AG09319 (cell line): ENCODE measurements at places on chromosomes 5 and 9.

DNA sequence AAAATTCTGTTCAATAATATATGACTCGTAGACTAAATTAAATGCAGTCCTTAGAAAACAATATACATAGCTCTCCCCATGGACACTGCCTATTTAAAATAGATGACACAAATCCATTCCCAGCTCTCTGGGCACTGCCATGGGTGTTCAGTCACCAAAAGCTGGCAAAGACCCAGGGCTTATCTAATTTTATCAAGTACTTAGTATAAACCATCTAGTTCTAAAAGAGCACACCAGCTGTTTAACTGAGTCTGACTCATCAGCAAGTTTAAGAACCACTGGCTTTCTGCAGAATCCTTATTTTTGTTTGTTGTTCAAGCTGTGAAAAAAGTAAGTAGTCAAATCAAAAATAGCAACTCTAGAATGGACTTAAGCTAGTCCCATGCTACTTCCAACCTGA, 107.6 kb downstream of the PLPP1 start:
- DNase-seq: no peak

GRCh38 chr5:172617817-172618216, 23.2 kb upstream of the NEURL1B start:
- no peak for DNase-seq

- no peak for DNase-seq
These were observed 30.5 kb downstream of the DNAH5 start for GRCh38 chr5:13913962-13914361.

GRCh38 chr5:1011226-1011631, 2.6 kb downstream of the NKD2 start:
- no peak for DNase-seq

DNA sequence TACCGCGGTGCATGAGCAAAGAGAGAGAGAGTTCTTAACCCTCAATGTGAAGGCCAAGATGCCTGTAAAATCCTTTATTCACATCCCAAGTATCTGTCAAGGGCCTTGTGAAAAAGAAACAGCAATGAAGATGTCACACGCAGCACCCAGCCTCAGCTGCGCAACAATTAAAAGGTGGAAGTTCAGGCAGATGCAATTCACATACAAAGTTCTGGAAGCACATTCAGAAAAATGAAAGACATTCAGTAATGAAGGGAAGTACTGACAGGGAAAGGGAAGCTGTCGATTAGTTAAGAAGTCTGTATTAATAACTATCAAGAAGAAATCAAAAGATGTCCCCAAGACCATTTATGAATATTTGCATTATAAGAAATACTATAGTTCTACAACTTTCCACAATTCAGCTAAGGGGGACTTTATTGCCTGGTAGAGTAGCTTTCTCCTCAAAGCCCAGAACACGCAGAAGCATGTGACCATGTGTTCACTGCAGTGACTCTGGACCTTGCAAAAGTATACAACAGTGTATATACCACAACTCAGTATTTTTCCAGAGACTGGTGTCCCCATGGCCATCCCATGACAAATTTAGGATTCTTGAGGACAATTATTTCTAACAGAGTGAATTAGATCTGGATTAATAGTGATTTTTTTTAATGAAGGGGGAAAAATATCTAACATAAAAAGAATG, 137.5 kb downstream of the CDK5RAP2 start:
- no peak for DNase-seq

DNA sequence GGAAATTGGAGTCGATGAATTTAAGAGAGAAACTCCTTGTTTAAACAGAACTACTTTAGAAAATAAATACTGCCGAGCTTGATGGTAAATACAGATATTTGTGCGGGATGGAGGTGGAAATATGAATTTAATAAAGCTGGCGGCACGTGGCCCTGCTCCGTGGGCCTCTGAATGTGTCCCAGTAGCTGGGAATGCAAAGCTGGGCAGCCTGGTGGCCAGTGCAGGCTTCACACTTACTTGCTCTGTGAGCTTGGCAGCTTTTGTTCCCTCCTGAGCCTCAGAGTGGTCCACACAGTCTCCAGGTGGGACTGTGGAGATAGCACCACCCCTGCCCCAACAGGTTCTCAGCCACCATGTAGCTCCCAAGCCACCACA, 45.9 kb downstream of the BARX1 start:
- DNase-seq: no peak

DNA sequence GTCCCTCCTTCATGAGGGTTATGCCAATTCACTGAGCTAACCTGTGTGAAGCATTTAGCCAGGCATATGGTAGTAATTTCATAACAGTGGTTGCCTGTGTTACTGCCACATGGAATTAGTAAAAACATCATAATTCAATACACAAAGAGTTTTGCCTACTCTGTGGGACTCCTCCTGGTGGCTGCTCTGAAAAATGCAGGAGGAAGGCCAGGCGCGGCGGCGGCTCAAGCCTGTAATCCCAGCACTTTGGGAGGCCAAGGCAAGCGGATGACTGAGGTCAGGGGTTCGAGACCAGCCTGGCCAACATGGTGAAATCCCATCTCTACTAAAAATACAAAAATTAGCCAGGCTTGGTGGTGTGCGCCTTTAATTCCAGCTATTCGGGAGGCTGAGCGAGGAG, 547.3 kb downstream of the CDK5RAP2 start:
- no peak for DNase-seq

DNA sequence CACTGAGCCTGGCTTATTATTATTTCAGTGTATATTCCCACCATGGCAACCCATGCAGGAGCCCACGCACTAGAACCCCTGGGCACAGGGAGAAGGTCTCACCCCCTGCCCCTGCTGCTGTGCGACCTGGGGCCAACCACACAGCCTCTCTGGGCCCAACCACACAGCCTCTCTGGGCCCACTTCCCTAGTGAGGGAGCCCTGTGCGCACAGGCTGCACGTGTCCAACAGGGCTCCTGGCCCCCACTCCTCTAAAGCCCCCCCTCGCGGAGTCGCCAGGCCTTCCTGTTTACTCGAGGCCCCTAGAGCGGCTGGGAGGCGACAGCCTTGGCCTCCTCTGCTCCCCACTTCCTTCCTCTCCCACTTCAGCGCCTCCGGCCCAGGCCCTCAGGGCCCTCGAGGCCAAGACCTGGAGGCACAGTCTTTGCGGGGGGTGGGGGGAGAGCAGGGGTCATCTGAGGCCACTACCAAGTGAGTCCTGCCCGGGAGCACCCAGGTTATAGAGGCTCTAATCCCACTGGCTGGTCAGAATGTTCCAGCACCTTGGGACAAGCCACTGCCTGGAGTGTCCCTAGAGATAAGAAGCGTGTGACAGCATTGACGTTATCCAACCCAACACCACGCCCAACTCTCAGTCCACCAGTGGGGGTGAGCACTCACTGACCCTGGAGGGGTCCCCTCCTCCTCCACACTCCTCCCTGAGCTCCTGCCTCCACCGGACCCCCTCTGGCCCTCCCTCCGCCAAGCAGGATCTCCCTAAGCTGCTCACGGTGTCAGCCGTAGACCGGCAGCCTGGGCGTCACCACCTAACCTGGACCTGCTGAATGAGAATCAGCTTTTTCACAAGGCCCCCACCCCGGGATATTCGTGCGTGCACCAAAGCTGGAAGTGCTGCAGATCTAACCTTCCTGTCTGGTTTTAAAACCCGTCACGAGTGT, 7.9 kb upstream of the ENG start:
- no peak for DNase-seq

- DNase-seq: no peak
These were observed 102.2 kb downstream of the FBN2 start for GRCh38 chr5:128435861-128436260.

DNA sequence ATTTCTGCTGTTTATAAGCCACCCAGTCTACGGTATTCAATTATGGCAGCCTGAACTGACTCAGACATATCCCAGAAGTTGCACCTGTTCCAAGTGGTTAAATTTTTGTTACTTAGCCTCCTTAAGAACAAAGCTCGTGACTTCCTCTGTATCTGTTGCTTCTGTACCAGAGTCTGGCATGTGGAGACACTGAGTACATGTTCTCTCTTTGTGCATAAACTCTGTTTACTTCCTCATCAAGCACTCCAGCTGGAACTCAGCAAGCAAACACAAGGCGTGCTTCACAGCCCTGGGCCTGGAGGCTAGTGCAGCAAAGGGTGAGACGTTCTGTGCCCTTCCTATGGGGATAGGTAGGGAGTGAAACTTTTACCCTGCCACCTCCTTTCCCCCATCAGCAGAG, 19.0 kb downstream of the C9orf152 start:
- DNase-seq: no peak

DNA sequence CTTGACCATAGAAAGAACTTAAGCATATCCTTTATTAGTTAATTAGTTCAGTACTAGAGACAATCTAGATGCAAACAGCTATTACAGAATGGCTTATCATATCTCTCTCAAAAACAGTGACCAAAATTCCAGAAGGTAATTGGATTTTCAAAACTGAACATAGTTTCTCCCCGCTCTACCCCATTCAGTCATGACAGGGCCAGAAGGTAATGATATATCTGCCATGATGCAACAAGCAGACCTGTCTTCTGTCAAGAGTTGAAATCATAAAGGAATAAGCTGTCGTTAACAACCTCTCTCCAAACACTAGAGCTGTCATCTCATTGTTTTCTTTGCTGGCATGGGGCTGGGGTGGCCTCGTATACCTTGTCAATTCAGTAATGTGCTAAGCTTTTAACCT, 200.5 kb upstream of the POU5F2 start:
- DNase-seq: no peak

- no peak for DNase-seq
These were observed 36.3 kb downstream of the RUSC2 start for GRCh38 chr9:35526087-35526801.

- DNase-seq: no peak
These were observed 21.9 kb upstream of the FOXE1 start for GRCh38 chr9:97830884-97831829.

- DNase-seq: peak; percentile 68
These were observed 46.9 kb downstream of the AHRR start for GRCh38 chr5:368183-369084.

GRCh38 chr5:123819386-123819785, 307.4 kb downstream of the CSNK1G3 start:
- no peak for DNase-seq

DNA sequence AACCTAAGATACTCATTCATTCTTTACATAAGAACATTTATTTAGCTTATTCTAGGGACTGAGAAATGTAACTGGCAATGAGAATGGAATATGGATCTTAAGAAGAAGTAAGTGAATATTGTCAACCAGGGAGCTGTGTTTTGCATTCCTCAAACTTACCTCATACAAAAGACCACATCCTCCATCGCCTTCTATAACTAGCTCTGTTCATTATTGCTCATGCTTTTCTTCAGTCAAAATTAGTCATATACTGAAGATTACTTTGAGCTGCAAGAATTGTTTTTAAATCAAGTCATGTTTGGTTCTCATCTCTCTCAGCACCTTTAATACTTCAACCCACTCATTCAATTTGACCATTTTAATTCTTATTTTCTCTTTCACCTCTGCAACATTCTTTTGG, 140.3 kb upstream of the RASA1 start:
- DNase-seq: no peak

DNA sequence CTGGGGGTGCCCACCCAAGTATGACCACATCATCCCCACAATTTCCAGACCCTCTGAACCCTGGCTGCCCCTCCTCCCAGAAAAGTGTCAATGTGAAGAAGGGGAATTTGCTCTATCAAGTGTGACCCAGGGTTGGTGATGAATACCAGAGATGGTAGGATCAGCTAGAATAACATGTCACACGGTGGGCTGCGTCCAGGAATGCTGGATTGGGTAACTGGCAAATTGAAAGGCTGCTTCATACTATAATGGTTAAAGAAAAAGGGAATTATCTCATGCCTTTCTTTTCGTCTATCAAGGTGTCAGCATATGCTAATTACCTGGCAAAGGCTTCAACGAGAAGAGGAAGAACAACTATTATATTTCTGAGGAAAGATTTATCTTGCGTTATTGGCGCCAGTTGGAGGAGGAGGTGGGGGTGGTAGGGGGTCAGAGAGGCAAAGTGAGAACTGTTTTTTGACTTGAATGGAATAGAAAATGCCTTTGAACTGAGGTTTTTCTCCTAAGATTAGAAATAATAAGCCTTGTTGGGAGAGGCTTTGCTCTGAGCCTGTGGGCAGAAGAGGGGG, 27.8 kb upstream of the ARAP3 start:
- no peak for DNase-seq

DNA sequence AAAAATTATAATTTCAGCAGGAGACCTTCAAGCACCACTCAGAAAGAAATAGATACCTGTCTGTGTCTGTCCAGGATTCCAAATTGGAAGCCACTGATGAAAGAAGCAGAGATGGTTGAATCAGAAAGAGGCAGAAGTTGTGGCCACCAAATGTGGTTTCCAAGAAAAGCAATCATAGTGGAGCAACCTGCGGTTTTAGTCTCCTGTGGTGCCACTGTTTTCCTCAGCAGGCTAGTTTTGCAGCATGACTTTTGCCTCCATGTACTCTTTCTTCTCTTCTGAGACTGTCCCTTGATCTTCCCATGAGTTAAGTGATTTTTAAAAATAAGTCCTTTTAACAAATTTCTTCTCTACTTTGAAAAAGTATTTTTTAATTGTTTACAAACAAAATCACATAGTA, 535.8 kb downstream of the CYLC2 start:
- DNase-seq: no peak

GRCh38 chr5:124394700-124395245, 351.7 kb downstream of the ZNF608 start:
- DNase-seq: no peak

DNA sequence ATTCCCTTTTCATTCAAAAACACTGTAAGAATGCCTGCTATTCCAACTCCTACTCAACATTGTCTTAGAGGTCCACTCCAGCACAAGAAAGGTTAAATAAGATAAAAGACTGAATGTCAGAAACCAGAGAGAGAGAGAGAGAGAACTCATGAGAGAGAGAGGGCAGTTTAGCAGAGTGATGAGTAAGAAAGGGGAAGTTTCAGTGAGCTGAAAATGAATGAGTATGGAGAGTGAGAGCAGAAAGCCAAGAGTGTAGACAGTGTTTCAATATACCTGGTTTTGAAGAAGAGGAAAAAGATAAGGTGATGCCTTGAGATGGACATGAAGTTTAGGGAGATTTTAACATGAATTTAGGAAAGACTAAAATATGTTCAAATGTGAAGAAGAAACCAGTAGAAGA, 528.0 kb upstream of the SEMA6A start:
- no peak for DNase-seq

GRCh38 chr5:67301285-67301903, 104.8 kb upstream of the CD180 start:
- peak; percentile 42 for DNase-seq

DNA sequence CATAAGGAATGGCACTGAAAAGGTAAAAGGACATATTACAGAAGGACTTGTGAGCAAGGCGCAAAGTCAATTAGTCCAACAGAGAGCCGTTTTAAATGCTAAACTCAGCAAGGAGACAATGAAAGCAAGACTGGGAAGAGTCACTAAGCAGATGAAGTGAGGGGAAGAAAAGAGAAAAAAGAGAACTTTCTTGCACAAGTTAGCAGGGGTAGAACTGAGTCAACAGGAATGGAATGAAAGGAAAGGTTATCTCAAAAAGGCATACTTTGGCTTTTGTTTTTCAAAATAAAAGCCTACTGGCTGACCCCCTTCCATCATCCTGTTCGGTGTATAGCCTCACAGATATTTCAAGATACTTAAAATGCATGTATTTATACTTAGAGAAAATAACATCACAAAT, 75.0 kb downstream of the NR6A1 start:
- no peak for DNase-seq
